ENCODE measurements at places on chromosomes 7 and 10.

DNA sequence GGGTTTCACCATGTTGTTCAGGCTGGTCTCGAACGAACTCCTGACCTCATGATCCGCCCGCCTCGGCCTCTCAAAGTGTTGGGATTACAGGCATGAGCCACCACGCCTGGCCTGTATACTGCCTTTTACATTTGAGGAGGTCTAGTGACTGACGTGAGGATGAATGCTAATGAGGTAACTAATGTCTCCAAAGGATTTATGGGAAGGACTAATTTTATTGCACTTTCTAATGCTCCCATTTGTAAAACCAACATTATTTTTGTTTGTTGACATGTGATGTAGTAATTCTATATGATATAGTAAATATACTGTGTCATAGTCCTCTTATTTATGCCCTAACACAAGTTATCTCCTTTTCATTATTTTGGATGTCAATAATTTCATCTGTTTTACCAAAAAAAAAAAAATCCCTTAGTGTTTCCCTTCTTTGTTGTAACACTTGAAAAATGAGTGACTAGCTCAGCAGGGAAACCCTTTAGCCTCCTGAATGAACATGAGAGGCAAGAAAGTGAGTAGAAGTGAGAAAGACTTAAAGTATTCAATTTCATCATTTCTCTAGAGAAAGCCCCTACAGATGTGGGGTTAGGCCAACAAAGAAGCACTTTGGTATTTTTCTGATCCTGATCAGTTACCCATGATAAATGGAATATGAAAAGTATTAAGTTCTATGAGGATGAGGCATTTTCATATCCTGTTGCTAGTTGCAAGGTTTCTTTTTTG lies 596.9 kb upstream of the PCDH15 start:
- DNase-seq: no peak

DNA sequence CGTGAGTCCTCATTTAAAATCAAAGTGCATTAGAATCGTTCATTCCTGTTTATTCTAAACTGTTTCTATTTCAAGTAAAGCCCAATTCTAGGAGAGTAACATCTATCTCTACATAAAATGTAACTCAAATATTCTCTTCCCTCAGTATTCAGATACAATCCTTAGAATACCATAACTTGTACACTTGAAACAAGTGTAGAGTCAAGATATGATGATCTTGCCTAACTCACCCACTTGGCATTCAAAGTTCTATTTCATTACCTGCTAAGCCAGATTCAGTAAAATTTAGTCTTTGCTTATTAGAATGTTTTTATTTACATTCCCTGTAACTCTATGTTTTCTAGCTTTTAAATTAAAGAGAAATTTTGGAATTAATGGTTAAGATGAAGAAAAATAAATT lies 31.6 kb downstream of the PRPS1L1 start:
- DNase-seq: no peak

DNA sequence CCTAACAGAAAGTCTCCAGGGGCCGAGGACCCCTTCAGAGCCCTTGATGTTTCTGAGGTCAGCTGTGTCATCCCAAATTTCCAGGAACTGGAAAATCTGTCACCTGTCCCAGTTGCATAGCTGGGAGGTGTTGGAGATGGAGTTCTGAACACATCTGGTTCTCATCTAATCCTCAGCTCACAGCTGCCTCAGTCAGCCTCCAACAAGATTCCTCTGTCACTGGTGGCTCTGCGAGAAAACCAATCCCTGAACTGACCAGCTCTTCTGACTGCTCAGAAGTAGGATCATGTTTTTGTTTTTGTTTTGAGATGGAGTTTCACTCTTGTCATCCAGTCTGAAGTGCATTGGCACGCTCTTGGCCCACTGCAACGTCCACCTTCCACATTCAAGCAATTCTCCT lies 37.6 kb upstream of the MYL10 start:
- no peak for DNase-seq

- no peak for DNase-seq
These were observed 275.7 kb downstream of the CELF2 start for GRCh38 chr10:11293332-11293731.

DNA sequence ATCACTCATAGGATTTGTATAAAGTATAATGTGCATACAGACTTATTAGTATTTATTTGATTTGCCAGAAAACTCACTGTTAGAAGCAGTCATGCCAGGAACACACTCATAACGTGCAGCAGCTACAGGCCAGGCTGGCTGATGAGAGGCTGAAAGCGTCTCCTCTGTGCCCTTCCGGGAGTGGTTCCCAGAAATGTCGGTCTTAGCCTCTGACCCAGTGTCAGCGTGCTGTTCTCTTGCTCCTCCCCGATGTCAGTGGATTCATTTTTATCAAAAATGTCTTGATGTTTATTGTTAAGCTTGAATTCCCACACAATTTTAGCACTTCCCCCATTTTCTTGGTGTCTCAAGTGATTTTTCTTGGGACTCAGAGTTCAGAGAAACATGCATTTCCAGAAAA lies 33.3 kb upstream of the GARS1 start:
- DNase-seq: no peak

- no peak for DNase-seq
These were observed 73.0 kb upstream of the GTF2IRD1 start for GRCh38 chr7:74380720-74381119.

DNA sequence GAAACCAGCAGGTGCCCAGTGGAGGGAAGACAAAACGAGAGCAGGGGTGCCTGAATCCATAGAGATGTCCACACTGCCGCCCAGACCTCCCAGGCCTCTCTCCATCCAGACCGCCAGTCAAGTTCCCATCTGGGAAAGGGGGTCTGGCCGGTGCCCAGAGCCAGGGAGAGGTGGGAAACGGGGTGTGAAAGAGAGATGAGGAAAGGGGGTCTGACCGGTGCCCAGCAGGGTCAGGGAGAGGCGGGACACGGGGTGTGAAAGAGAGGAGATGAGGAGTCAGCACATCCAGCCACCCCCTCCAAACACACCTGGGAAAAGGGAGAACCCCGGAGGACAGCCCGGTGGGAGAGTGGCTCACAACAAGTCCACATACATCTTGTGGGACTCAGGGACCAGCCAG lies 185.8 kb downstream of the PTPRN2 start:
- no peak for DNase-seq
